Stimulated activated CD8-positive, alpha-beta memory T cell treated with anti-CD3 and anti-CD28 coated beads, Interleukin-2, amount 100 ng/mL, for 1 hour (primary cell): ENCODE measurements at places on chromosomes 5 and 9.

- DNase-seq, result no peak
Measured at GRCh38 chr9:134204041-134204440, 39.7 kb upstream of the RNU6ATAC start.

DNA sequence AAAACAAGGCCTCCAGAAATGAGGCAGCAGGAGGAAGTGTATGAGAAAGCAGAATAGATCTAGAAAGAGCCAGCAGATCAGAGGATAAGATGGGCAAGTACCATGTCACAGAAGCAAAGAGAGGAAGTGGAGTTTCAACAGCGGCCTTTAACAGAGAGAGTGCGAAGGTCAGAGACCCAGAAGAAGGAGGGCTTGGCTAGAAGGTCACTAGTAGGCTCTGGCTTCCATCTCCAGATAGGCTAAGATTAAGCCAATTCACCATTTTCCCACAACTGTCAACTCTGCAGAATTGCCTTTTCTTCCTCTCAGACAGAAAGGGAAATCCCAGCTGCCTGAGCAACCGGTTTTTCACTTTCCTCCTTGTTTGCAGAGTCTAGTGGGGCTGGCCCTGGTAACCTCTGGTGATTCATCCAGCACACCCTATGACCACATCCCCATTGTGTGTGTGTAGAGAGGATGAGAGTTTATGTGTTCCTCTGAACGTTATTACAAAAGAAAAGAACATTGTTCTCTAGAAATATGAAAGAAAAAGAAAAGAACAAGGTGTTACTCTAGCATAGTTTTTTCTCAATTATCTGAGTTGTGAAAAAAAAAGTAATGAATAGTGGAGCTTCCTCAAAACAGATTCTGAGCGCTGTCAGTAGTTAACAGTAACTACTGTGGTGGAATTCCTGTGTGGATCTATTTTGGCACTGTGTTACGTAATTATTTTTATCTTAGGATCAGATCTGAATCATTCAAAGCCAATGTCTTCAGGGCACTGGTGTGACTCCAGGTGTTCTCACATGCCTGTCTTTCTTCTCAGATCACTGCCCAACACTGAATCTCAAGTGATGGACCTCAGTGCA lies 220.4 kb downstream of the ARRDC3 start:
- DNase-seq, result peak; percentile 14

DNA sequence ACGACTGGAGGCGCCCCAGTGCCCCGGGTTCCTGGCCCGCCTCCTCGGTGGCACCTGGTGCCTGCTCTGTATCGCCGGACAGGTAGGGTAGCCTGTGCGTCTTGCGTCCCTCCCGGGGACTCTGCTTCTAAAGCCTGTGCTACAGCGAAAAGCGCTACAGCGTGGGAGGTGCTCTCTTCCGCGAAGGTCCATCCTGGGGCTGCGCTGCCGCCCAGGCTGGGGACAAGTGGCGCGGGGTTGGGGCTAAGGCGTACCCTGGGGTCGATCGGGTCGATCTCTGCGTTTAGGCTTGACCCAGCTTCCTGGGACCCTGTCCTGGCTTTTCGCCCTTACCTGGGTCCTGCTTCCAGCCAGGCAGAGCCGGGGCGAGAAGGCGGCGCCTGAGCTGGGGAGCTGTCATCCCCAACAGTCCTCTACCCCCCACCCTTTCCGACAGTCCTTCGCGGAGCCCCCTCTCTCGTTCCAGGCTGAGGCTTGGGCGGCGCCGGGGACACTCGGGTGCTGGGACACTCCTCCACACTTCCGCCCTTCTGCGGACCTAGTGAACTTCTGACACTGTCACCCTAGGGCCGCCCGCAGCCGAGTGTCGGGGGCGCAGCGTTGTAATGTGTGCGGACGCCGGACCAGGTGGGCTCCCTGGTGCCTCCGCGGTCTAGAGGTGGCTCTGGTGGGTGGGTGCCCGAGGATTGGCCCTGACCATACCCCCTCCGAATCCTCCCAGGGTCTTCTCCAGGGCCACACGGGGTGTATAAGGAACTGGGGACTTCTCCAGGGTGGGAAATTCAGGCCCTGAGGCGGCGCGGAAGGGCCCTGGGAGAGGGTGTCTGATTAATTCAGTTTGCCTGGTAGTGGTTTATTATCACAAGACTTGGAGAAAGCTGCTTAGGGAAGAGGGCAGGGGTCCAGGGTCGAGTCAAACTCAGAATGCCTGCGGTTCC lies 328.2 kb downstream of the SH3GL2 start:
- no peak for DNase-seq

DNA sequence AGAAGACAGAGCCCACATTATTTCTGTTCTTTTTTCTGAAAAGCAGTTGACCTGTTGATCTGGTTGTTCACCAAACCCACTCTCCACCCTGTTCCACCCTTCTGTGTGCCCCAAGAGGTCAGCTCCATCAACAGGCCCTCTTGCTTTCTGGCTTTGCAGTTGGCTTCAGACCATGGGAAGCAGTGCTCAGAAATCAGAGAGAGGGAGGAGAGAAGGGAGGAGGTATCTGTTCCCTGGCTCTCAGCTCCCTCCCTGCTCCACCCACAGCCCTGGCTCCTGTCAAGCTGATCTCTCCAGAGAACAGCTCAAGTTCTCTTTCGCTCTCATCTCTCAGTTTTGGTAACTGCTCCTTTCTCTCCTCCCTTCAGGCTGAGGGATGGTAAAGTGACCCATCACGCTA lies 144.2 kb upstream of the RAI14 start:
- no peak for DNase-seq

DNA sequence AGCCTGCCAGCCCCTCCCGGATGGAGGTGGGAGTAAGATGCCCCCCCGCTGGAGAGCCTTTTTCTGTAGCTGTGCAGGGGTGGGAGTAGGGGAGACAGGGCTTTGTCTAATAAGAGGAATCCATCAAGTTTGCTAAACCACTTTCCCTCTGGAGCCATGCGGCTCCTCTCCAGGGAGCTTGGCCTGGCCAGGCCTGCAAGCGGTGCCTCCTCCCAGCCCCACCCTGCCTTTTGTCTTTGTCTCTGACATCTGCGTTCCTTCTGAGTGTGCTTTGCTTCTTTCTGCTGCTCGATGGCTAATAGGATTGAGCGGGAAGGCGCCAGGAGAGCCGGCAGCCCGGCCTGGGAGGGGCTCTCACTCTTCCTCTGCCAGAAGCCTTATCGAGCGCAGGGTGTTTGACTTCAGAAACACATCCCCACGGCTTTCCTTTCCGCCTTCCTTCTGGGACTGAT lies 26.7 kb upstream of the FCN1 start:
- no peak for DNase-seq

- no peak for DNase-seq
Measured at GRCh38 chr5:125348221-125348692, 601.8 kb upstream of the ZNF608 start.

DNA sequence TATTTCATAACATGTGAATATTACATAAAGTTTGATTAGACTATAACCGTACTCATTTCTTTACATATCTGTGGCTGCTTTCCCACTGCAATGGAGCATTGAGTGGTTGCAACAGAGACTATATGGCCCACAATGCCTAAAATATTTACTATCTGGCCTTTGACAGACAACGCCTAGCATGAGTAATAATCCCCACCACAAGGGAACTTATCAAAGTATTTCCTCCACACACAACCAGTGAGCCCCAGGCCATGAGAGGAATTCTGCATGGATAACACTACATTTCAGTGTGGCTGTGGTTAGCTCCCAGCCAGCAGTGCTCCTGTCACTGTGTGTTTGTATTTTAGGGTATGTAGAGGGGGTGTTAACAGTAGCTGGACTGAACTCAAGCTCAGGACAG lies 54.8 kb downstream of the FAM81B start:
- DNase-seq, result no peak

GRCh38 chr5:151048526-151048925 lies 28.1 kb downstream of the GPX3 start:
- DNase-seq, result no peak

DNA sequence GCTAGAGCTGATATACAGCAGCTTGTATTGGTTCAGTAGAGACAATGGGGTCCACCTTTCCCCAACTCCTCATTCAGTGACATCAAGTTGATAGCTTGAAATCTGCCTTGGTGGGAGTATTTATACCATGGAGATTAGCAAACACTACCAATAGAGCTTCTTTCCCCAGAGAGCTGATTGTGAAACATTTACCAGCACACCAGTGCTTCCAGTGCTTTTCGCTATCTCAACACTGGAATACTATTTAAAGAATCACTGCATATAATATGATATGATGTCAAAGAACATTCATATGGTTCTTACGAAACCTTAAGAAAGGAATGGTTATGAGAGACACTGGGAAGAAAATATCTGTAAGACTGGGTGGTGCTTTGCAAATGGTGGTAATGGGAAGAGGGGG lies 21.8 kb upstream of the RNF145 start:
- no peak for DNase-seq

- DNase-seq, result no peak
Measured at GRCh38 chr9:110337727-110338126, at the start of gene TXNDC8. TSS of gene TXNDC8 (minus strand) at chr9:110337863.

- DNase-seq, result no peak
Measured at GRCh38 chr9:134433101-134433500, 106.8 kb downstream of the RXRA start.

- no peak for DNase-seq
Measured at GRCh38 chr9:130598188-130598587, 18.8 kb downstream of the FUBP3 start.

- DNase-seq, result no peak
Measured at GRCh38 chr5:27788184-27788583, 749.8 kb upstream of the CDH9 start.

- DNase-seq, result no peak
Measured at GRCh38 chr9:132069046-132069898, 10.4 kb downstream of the MED27 start.

GRCh38 chr9:112337547-112337946 lies 4.1 kb upstream of the PTBP3 start:
- DNase-seq, result no peak

DNA sequence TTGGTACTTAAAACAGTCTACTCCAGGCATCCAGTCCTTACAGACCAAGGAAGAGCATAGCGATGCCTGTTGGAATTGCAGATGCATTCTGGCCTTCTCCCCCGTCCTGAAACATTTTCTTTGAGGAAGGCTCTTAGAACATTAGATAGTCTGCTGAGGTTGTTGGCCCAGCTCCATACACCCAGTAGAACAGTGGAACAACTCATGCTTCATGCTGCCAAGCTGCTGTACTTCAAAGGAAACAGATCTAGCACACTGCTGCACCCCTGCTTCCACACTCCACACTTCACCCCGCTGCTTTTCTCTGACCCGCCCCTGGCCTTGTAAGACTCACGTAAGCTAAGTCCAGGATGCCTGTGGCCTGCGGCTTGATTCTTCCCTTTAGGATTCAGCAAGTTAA lies 33.4 kb upstream of the NCS1 start:
- no peak for DNase-seq

- DNase-seq, result peak; percentile 31
Measured at GRCh38 chr5:111072949-111073682, 1.6 kb downstream of the TSLP start.

GRCh38 chr9:105232207-105232606 lies 12.2 kb upstream of the SLC44A1 start:
- DNase-seq, result no peak

DNA sequence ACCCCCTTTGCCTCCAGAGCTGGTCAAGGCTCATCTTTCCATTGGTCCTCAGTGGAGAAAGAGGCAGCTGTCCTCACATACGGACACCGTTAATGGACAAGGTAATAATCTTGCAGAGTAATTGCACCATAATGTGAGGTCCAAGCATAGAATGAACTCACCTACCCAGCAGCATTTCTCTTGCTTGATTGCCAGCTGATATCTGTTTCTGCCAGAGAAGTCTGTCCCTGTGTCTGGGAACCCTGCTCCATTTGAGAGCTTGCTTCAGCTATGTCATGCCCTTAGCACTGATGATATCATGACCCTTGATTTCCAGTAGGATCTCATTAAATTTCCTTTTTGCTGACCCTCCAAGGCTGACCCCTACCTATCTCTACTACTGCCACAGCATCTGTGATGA lies 154.6 kb downstream of the PIK3R1 start:
- no peak for DNase-seq

DNA sequence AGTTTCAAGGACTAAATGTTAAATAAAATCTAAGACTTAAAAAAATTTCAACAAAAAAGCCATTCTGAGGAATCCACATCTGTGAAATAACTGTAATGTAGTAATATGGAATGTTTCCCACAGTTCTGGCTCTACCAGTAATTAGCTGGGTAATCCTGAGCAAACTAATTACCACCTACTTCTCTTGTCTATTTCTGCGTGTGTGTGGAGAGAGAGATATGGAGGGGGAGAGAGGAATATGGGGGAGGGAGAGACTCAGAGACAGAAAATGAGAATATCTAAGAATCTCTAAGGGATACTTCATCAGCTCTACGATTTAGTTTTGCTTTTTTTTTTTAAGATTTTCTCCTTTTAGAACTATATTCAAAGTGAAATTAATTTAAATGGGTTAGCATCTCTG lies 28.0 kb downstream of the TBCA start:
- DNase-seq, result no peak

DNA sequence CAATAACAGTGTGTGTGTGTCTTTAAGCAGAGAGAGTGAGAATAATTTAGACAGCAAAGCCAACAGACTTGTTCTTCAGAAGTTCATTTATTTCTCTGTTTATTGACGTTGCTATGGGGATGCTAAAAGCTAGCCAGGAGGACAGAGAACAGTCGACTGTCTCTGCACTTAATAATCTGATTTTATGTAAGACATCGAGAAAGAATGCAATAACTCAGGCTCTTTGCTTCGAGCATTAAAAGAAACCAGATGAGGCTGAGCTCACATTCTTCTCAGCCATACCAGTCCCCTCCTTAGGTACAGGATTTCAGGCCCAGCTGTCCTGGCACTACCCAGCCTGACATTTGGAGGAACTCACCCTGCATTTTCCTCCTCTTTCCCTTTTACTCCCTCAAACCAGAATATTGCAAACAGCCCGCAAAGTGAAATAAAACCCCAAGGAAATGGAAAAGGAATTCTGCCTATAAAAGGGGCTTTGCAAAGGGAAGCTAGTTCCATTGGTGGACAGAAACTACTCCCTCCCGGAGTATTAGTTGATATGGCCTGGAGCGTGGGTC lies 44.5 kb upstream of the DPYSL3 start:
- no peak for DNase-seq

DNA sequence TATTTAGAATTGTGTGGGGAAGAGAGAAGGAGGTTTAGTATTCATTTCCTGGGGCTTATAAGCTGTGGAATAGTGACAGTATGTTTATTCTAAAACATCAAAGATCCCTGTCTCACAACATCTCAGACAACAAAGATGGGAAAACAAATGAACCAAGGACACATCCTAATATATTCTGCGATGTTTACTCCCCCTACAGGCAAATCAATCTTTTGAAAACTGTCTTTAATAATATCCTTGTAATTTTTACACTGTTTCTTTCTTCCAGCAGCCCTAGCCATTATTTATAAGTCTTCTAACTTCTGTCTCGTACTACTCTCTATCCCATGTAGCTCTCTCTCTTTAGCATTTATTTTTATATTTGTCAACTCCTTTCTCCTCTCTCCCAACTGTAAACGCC lies 33.5 kb upstream of the TMEM252 start:
- no peak for DNase-seq
